Activated CD4-positive, alpha-beta memory T cell treated with anti-CD3 and anti-CD28 coated beads for 36 hours (primary cell): ENCODE measurements at places on chromosomes 5 and 9. TPM values are rescaled to one million over a fixed set of nuclear protein-coding genes. Genes with fewer than 3 reads are reported as not detected.

DNA sequence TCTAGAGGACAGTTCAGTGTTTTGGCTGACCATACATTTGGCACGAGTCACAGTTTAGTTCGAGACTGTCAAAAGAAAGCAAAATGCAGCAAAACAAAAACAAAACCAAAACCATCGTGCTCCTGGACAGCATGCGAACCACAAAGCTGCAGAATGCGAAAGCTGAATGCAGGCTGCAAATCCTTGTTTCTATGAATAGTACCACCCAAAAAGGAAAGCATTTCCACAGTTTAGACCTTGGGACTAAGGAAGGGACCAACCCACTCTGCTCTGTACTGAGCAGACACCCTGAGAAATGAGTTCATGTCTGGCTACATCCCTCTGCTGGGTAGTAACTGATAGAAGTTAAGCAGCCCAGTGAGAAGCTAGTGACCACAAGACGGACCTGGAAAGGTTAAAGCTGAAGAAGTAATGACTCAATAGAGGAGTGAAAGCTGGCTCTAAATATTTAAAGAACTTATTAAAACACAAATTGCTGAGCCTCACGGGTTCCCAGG, 3.9 kb downstream of the GCNT4 start:
- no peak overlapping the region for H3K27ac ChIP-seq
- peaks cover 14% of the 10 kb centered on the region for H3K36me3 ChIP-seq
- peaks cover 62% of the 10 kb centered on the region for H3K4me1 ChIP-seq
- peak overlapping the region; percentile 30 for H3K4me3 ChIP-seq
- H3K27me3 ChIP-seq = no peaks in the 10 kb centered on the region

Gene SEMA5A
- total RNA-seq = 0.52 TPM

- peaks cover 4% of the 10 kb centered on the region for H3K36me3 ChIP-seq
- H3K27me3 ChIP-seq = peaks cover 6% of the 10 kb centered on the region
- no peaks in the 10 kb centered on the region for H3K4me1 ChIP-seq
- no peak overlapping the region for H3K4me3 ChIP-seq
- H3K27ac ChIP-seq = no peak overlapping the region
Observed at GRCh38 chr5:173853370-173854131, 34.6 kb upstream of the CPEB4 start.

GRCh38 chr5:168227001-168227400, 64.4 kb upstream of the WWC1 start:
- no peaks in the 10 kb centered on the region for H3K36me3 ChIP-seq
- H3K4me3 ChIP-seq = peak overlapping the region; percentile 20
- peak overlapping the region; percentile 76 for H3K27ac ChIP-seq
- peaks cover 23% of the 10 kb centered on the region for H3K4me1 ChIP-seq

Gene C9orf40
- 17.6 TPM for total RNA-seq

- no peaks in the 10 kb centered on the region for H3K36me3 ChIP-seq
- H3K4me3 ChIP-seq = no peak overlapping the region
- H3K27me3 ChIP-seq = peaks cover 3% of the 10 kb centered on the region
- no peak for DNase-seq
- H3K4me1 ChIP-seq = no peaks in the 10 kb centered on the region
Observed at GRCh38 chr9:69918322-69918721, 97.7 kb downstream of the CFAP95 start.

DNA sequence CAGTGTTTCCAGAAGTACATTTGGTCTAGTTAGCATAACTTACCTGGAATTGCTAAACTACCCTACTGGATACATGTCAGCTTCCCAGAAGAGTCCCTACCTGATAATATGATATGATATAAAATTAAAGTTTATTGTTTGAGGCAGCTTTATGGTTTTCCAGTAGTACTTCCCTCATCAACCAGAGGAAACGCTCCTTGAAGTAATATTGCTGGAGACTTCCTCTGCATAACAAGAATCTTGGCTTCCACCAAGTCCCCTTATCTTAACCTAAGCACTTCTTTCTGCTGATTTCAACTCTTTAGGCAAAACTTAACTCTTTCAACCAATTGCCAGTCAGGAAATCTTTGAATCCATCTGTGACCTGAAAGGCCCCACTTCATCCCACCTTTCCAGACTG, 214.3 kb upstream of the PTGER4 start:
- peaks cover 22% of the 10 kb centered on the region for H3K4me1 ChIP-seq
- no peak for DNase-seq
- no peak overlapping the region for H3K27ac ChIP-seq
- no peaks in the 10 kb centered on the region for H3K27me3 ChIP-seq
- H3K36me3 ChIP-seq = peaks cover 6% of the 10 kb centered on the region

Gene QRFP
- total RNA-seq = not detected

Gene LHX6
- total RNA-seq = not detected

DNA sequence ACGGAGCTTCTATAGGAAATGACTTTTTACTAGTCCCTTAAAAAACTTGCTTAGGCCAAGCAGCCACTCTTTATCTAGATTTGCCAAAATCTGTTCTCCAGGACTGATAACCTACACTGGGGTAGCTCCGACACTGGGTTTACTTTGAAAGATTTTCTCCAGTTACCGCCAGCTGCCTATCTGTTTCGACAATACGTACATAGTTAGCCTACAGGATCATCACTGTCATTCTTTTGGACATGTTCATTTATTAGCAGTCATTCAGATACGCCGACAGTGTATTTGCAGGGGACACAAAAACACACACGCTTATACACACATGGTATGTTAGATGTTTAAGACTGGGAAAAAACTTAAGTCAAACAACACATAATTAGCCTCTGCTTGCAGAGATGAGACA, 225.7 kb downstream of the DCP2 start:
- no peaks in the 10 kb centered on the region for H3K27me3 ChIP-seq
- no peaks in the 10 kb centered on the region for H3K4me1 ChIP-seq
- H3K4me3 ChIP-seq = no peak overlapping the region
- no peak overlapping the region for H3K27ac ChIP-seq
- H3K36me3 ChIP-seq = no peaks in the 10 kb centered on the region

DNA sequence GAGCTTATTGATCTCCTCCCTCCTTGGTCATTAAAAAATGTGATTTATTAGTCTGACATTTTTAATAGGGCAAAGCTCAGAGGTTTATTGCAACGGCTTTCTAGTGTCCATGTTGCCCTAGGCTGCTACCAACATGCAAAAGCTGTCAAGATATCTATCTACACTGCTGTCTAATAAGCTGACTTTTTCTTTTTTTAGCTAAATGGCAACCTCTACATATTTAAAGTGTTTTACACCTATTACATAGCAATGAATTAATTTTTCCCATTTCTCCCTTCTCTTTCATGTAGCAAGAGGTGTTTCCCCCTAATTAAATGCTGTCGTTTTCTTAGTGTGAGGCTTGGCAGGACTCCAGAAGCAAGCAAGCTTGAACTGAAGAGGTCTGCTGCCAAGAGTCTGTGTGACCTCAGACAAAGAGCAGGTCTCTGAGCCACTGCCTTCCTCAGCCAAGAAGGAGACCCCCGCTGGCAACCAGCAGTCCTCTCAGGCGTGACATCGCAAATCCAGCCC, 79.4 kb downstream of the GAS1 start:
- no peaks in the 10 kb centered on the region for H3K4me1 ChIP-seq
- H3K4me3 ChIP-seq = no peak overlapping the region
- no peak overlapping the region for H3K27ac ChIP-seq
- no peak for DNase-seq

GRCh38 chr5:133890314-133890713, 78.1 kb downstream of the C5orf15 start:
- no peak overlapping the region for H3K4me3 ChIP-seq
- H3K27me3 ChIP-seq = no peaks in the 10 kb centered on the region
- no peaks in the 10 kb centered on the region for H3K4me1 ChIP-seq
- peak; percentile 16 for DNase-seq
- H3K36me3 ChIP-seq = no peaks in the 10 kb centered on the region
- H3K27ac ChIP-seq = no peak overlapping the region

DNA sequence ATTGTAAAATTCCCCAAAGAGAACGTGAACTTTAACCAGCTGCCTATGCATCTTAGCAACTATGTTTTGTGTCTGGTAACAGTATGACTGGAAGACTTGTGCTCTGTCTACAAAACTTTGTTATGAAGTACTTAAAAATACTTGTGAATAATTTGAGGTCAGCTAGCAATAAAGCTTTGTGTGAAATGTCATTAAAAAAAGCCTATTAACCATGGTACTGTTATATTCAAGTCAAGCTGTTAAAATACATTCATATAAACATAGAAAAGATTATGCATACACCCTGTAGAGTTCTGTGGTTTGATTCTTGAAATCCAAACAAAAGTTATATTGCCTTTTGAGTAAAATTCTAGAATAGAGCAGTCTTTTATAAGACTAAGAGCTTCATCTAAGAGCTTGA, 60.1 kb downstream of the VCAN start:
- DNase-seq = no peak
- peaks cover 2% of the 10 kb centered on the region for H3K27me3 ChIP-seq
- no peak overlapping the region for H3K27ac ChIP-seq
- H3K4me3 ChIP-seq = no peak overlapping the region
- no peaks in the 10 kb centered on the region for H3K4me1 ChIP-seq

DNA sequence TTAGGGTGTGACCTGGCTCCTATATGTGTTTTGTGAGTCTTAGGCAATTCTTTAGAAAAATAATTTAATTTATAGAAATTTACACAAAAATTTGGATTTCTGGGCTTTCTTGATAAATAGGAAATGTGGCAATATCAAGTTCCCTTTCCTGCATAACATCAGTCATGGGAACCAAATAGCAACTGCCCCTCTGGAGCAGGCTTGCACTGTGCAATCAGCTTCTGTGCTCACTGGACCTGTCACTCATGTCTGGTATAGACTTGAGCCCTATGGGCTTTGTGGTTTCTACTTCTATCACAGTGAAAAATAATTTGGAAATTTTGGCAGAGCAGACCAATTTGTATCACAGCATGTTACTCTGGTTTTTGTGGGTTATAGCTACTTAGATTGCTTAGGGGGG, 131.7 kb downstream of the ADGRV1 start:
- no peaks in the 10 kb centered on the region for H3K36me3 ChIP-seq
- H3K4me1 ChIP-seq = no peaks in the 10 kb centered on the region
- H3K27me3 ChIP-seq = no peaks in the 10 kb centered on the region
- DNase-seq = no peak
- H3K27ac ChIP-seq = no peak overlapping the region

DNA sequence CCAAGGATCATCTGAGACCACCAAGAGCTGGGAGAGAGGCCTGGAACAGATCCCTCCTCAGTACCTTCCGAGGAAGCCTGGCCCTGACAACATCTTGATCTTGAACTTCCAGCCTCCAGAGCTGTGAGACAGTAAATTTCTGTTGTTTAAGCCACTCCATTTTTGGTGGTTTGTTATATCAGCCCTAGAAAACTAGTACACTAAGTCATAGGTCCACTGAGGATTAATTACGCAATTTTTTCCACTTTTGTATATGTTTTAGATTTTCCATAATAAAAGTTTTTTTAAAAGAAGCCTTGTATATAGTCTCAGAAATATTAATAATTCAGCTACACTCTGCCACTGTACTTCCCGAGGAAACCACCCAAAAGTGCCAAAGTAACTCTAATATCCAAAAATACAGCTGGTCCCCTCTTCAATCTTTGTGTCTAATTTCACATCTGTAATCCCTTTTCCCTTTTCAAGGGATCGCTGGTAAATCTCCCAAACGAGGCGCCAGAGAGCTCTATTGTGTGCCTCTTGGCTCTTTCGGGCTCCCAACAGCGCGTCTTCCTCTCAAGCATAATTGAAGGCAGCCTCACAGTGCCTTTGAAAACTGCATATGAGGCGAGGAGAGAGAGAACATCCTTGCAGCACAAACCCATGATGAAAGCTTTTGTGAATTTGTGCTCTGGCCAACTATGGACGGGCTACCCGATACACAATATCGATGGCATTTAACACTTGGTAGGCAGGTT, 32.7 kb downstream of the PRUNE2 start:
- no peaks in the 10 kb centered on the region for H3K36me3 ChIP-seq
- no peak overlapping the region for H3K27ac ChIP-seq
- no peaks in the 10 kb centered on the region for H3K4me1 ChIP-seq
- no peak overlapping the region for H3K4me3 ChIP-seq
- peaks cover 5% of the 10 kb centered on the region for H3K27me3 ChIP-seq
- no peak for DNase-seq

DNA sequence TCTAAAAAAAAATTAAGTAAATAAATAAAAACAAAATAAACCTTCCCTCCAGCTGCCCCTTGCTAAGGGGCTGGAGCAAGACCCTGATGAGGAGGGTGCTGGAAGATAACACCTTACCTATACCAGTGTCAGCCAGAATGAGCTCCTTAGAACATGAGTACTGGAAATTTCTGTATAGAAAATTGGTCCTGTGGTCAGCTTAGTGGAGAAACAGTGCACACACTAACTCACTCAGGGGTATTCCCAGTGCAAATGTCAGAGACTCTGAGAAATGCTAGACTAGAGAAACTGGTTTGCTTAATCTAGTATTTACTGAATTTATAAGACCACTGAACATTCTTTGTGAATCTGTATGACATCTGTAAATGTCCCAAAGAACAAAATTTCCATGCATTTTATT, 62.1 kb upstream of the CTXN3 start:
- peaks cover 4% of the 10 kb centered on the region for H3K4me1 ChIP-seq
- DNase-seq = no peak
- peaks cover 9% of the 10 kb centered on the region for H3K27me3 ChIP-seq
- no peaks in the 10 kb centered on the region for H3K36me3 ChIP-seq
- no peak overlapping the region for H3K4me3 ChIP-seq

GRCh38 chr9:133605856-133606707, 3.1 kb downstream of the FAM163B start:
- H3K27ac ChIP-seq = no peak overlapping the region
- H3K36me3 ChIP-seq = no peaks in the 10 kb centered on the region
- peaks cover 38% of the 10 kb centered on the region for H3K27me3 ChIP-seq

Gene NMUR2
- not detected for total RNA-seq

- H3K4me3 ChIP-seq = peak overlapping the region; percentile 61
- H3K27ac ChIP-seq = peak overlapping the region; percentile 92
- peaks cover 12% of the 10 kb centered on the region for H3K36me3 ChIP-seq
- peak; percentile 63 for DNase-seq
Observed at GRCh38 chr5:80191991-80192398, 63.9 kb downstream of the SERINC5 start.

- H3K36me3 ChIP-seq = peaks cover 40% of the 10 kb centered on the region
- H3K4me1 ChIP-seq = peaks cover 64% of the 10 kb centered on the region
- DNase-seq = no peak
- no peaks in the 10 kb centered on the region for H3K27me3 ChIP-seq
- no peak overlapping the region for H3K4me3 ChIP-seq
Observed at GRCh38 chr5:109855056-109855455, 165.3 kb downstream of the MAN2A1 start.

DNA sequence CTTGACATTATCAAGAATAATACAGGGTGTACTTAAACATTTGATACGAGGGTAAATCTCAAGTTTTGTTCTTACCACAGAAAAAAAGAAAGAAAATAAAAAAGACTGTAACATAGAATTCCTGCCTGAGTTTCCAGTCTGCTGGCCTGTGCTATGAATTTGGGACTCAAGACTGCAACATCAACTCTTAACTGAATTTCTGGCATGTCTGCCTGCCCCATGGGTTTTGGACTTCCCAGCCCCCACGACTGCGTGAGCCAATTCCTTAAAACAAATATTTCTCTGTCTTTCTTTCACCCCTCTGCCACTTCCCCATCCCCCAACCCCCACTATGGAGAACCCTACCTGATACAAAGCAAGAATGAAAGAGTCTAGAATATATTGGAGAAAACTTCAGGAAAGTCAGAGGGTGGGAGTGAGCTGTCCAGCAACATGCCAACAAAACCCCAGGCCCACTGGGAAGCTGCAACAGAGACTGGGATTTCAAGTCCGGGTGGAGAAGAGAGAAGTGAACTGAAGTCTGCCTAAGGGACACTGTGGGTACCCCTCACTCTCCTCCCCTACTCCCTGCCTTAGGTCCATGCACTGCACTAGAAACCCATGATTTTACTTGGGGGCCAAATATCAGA, 43.0 kb downstream of the MARCHF3 start:
- H3K27me3 ChIP-seq = no peaks in the 10 kb centered on the region
- H3K36me3 ChIP-seq = no peaks in the 10 kb centered on the region
- H3K4me1 ChIP-seq = peaks cover 22% of the 10 kb centered on the region
